ENCODE measurements at places on chromosomes 4 and X. TPM values are rescaled to one million over a fixed set of nuclear protein-coding genes. Genes with fewer than 3 reads are reported as not detected.

The CCDC158 gene
- not detected for polyA plus RNA-seq

The SORCS2 gene
- 0.04 TPM for polyA plus RNA-seq

The TEX13C gene
- polyA plus RNA-seq = not detected

The ENPEP gene
- polyA plus RNA-seq = not detected

The PNMA6F gene
- not detected for polyA plus RNA-seq

The ADH6 gene
- polyA plus RNA-seq = not detected

The STOX2 gene
- not detected for polyA plus RNA-seq

DNA sequence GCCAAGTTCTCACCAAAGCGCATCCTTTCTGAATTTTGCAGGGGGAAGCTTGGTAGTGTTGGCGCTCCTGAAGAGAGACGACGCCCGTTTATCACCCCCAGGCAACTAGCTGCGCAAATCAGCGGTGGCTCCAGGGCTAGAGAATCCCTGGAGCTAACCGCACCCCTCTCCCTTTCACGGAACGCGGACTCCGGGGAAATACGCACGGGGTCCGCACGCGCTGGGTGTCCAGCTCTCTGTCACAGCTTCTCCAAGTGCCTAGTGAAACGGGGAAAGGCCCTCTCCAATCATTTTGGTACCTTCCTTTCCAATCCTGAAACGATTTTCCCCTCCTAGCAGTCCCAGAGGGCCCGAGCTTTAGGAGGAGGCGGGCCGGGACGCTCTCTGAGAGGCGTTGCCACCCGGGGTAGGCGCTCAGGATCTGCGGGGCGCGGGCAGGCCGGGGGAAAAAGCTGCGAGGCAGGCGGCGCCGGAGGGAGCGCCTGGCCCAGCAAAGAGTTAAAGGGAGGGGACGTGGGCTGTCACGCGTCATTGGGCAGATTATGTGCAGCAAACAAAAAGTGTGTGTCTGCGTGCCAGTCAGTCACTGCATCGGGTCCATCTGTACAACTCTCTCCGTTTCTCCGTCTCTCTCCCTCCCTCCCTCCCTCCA, at the start of gene PRDM8:
PRDM8 (plus strand) TSS at position 582 of the 652 bp plus-strand sequence. CDS start 2,578 bp downstream, outside the sequence.
- H3K4me1 ChIP-seq = peaks cover 22% of the 10 kb centered on the region
- DNase-seq = no peak
- peaks cover 23% of the 10 kb centered on the region for H3K36me3 ChIP-seq
- H3K4me3 ChIP-seq = no peak within 1 kb of the TSS

DNA sequence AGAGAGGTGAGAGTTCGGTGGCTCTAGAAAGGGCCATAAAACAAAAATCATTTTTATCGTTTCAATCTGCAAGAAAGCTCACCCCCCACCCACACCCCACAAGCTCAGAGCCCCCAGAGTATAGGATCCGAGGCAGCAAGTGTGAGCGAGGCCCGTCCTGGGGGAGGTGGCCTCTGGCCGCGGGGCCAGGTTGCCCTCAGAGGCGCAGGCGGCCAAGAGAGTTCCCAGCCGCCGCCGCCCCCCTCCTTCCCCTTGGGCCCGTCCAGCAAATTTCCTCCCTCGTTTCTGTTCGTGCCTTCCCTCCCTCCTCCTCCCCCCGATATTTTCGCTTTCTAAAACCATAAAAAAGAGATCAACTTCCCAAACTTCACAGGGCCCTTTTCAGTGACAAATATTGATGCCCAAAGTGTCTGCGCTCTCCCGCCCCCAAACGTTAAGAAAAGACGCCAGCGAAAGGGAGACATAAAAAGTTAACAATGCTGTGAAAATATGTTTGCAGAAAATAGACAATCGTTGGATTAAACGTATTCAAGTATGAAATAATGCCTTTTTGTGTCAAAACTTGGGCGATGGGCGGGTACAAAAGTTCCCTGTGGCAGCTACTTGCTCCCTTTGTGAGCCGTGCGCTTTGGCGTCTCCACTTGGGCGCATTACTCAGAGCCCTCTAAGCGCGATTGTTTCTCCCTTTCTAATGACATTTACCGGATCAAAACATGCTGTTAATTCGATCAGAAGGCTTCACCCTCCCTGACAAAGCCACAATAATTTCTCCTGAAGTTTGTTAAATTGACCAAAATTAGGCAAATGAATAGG, 1.1 kb upstream of the HELT start:
- DNase-seq = no peak
- H3K4me3 ChIP-seq = no peak overlapping the region
- H3K4me1 ChIP-seq = no peaks in the 10 kb centered on the region
- no peak overlapping the region for H3K27ac ChIP-seq
- H3K36me3 ChIP-seq = no peaks in the 10 kb centered on the region

GRCh38 chr4:82583897-82584587, 22.3 kb upstream of the TMEM150C start:
- no peak for DNase-seq
- no peak overlapping the region for H3K27ac ChIP-seq
- no peak overlapping the region for H3K4me3 ChIP-seq
- no peaks in the 10 kb centered on the region for H3K27me3 ChIP-seq
- H3K36me3 ChIP-seq = no peaks in the 10 kb centered on the region

DNA sequence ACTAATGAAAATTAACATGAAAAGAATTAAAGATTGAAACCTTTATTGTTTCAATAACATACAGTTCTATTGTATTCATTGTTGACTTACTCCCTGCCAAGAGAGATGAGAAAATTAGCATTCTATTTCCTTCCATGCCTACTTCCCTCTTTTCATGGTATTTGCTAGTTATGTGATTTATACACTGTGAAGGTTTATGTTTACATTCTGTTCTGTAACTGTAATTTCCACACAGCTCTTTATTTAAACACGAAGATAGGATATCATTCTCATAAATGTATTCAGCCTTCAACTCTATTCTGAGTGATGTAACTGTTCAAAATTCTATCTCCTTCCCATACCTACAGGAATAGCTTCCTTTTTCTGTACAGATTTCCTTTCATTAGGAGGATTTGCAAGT, 6.6 kb downstream of the CCDC110 start:
- H3K27me3 ChIP-seq = peaks cover 10% of the 10 kb centered on the region
- H3K27ac ChIP-seq = no peak overlapping the region
- no peak overlapping the region for H3K4me3 ChIP-seq
- no peaks in the 10 kb centered on the region for H3K36me3 ChIP-seq

- no peak overlapping the region for H3K27ac ChIP-seq
- DNase-seq = no peak
- H3K27me3 ChIP-seq = no peaks in the 10 kb centered on the region
- H3K4me1 ChIP-seq = no peaks in the 10 kb centered on the region
Observed at GRCh38 chrX:17104433-17104832, 158.0 kb downstream of the REPS2 start.

DNA sequence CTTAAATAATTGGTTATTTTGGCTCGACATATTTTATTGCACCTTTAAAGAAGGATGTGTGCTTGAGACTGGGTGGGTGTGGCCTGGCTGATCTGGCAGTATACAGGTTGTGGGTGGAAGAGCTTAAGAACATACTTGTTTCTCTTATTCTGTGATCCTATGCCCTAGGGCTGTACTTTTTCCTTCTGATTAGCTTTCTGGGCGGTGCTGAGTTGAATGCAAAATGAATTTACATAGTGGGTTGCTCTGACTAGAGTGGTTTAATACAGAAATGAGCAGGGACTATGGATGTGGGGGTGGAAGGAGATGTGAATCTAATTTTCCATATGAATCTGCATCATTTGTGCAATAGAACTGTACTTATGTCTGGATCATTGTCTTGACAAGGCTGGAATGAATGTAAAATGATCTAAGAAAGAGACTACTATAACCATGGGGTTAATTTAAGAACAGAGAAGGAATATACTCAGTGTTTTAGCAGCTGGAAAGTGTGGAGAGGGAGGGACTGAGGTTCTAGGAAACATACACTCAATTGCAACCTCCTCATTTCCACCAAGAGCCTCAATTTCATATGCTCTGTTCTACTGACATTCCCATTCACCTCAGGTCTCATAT, 73.7 kb downstream of the RLIM start:
- no peaks in the 10 kb centered on the region for H3K4me1 ChIP-seq
- H3K27ac ChIP-seq = no peak overlapping the region
- H3K27me3 ChIP-seq = peaks cover 3% of the 10 kb centered on the region
- no peak overlapping the region for H3K4me3 ChIP-seq
- DNase-seq = no peak
- H3K36me3 ChIP-seq = no peaks in the 10 kb centered on the region

DNA sequence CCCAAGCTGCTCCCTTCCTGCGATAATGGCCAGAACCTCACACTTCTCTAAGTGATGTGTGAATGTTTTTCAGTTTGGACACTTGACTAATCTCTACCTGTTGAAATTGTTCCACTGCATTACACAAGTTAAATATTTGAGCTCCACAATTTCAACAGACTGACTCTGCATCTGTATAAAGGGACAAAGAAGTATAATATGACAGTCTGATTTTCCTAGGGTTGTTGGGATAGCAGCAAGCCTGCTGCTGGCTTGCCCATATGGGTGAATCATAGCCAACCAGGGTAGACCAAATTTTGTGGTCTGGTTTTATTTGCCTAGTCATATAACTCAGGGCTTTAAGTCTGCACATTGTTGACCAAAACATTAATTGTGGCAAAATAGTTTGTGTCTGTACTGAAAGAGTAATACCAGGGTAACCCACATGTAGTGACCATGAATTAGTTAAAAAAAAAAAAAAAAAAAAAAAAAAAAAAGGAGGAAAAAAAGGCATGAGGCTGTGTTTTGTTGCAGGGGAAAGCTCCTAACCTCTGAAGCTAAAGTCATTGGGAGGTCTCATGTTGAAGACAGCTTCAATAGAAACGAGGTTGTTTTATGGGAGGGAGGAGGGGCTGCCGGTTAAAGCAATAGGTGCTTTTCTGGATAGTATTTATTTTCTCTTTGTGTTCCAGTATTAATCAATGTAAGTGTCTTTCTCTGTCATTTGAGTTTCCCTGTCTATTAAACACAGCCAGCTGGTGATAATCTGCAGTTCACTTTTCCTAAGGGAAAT, 534.2 kb downstream of the RAB28 start:
- H3K27ac ChIP-seq = no peak overlapping the region
- no peaks in the 10 kb centered on the region for H3K27me3 ChIP-seq

DNA sequence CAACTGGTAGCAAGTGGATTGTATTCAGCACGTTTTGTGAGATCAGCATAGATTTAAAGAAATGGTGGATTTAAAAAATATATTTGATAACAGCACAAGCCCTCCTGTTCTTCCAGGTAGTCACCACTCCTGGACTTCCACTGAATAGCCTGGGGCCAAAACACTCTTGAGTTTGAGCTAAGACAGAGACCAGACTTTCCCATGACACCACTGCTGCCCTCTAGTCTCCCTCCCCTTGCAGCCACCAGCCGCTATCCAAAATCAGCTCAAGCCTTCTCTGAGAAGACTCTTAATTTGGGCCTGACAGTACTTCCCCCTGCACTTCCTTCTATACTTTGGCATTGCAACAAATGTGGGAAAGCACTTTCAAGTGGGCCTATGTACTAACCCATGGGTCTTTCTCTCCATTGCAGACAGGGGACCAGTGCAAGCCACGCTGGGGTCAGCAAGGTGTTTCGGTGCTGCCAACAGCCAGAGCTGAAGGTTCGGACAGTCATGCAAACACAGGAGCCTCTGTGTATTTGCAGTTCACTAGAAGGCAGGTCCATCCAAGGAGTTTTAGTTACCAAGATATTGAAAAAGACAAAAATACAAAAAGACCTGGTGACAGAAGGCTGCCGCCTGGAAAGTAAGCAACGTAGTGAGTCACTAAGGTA, 40.5 kb upstream of the KLHL13 start:
- no peak overlapping the region for H3K4me3 ChIP-seq
- DNase-seq = no peak
- H3K27ac ChIP-seq = no peak overlapping the region
- H3K27me3 ChIP-seq = peaks cover 4% of the 10 kb centered on the region
- H3K36me3 ChIP-seq = no peaks in the 10 kb centered on the region

All from immature natural killer cell (primary cell).